ENCODE measurements at places on chromosomes 11 and 22. TPM values are rescaled to one million over a fixed set of nuclear protein-coding genes. Genes with fewer than 3 reads are reported as not detected.

The OR52I2 gene
- not detected for total RNA-seq

The CBLIF gene
- not detected for total RNA-seq

The PLEKHA7 gene
- total RNA-seq, result not detected

The ZNF280B gene
- 0.11 TPM for total RNA-seq

The DTX4 gene
- total RNA-seq, result 0.22 TPM

The CASP12 gene
- total RNA-seq, result not detected

The TREH gene
- total RNA-seq, result not detected

The GRK3 gene
- 0.11 TPM for total RNA-seq

The SCGB1A1 gene
- not detected for total RNA-seq

The MS4A15 gene
- total RNA-seq, result not detected

The ADM2 gene
- 11.4 TPM for total RNA-seq

The DCDC1 gene
- total RNA-seq, result not detected

The KLHL35 gene
- 13.0 TPM for total RNA-seq

The ZNRF3 gene
- total RNA-seq, result 3.9 TPM

The OR2AG1 gene
- total RNA-seq, result not detected

The LRRC10B gene
- total RNA-seq, result not detected
